ENCODE measurements at places on chromosomes 2 and 18. TPM values are rescaled to one million over a fixed set of nuclear protein-coding genes. Genes with fewer than 3 reads are reported as not detected.

ITGA4 gene
- 1.5 TPM for total RNA-seq

DTNB gene
- total RNA-seq, result 5.9 TPM

NHEJ1 gene
- total RNA-seq, result 7.0 TPM

SIX2 gene
- total RNA-seq, result 0.40 TPM

HRH4 gene
- total RNA-seq, result 0.17 TPM

IRS1 gene
- 24.1 TPM for total RNA-seq

RESP18 gene
- not detected for total RNA-seq

IL18RAP gene
- total RNA-seq, result 0.99 TPM

GALNT14 gene
- total RNA-seq, result 0.45 TPM

RNF125 gene
- total RNA-seq, result 3.4 TPM

C2orf42 gene
- total RNA-seq, result 10.3 TPM

ABCG8 gene
- total RNA-seq, result not detected

VWA3B gene
- total RNA-seq, result not detected
